ENCODE measurements at places on chromosomes 5 and 9.

DNA sequence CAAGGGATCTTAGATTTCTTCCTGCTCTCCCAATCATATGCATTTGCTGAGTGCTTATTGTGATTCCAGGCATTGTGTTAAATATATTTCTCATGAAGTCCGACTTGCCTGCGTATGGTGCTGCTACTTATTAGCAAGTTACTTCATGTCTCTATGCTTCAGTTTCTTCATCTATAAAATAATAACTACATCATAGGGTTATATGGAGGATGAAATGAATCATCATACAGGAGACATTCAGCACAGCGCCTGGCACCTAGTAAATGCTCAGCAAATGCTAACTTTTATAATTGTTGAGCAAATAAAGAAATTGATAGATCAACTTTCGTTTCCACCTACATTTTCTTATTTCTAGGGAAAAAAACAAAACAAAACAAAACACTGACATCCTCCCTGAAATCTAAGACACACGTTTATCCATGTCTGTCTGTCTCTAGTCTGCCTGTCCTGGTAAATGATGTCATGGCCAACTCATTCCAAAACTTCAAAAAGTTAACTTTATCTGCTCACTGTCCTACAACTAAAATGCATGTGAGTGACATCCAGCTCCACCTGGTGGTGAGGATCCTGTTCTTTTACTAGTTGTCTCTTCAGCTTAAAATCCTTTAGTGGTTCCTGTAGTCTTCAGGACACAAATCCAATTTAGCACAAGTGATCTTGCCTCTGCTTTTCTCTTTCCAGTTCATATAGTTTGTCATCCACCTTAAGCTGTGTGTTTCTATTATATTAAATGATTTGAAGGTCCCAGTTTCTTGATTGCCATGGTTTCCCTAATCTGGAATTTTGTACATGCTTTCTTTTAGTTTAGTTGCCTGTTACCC is 27.7 kb downstream of the PPP3R2 start:
- DNase-seq = no peak

DNA sequence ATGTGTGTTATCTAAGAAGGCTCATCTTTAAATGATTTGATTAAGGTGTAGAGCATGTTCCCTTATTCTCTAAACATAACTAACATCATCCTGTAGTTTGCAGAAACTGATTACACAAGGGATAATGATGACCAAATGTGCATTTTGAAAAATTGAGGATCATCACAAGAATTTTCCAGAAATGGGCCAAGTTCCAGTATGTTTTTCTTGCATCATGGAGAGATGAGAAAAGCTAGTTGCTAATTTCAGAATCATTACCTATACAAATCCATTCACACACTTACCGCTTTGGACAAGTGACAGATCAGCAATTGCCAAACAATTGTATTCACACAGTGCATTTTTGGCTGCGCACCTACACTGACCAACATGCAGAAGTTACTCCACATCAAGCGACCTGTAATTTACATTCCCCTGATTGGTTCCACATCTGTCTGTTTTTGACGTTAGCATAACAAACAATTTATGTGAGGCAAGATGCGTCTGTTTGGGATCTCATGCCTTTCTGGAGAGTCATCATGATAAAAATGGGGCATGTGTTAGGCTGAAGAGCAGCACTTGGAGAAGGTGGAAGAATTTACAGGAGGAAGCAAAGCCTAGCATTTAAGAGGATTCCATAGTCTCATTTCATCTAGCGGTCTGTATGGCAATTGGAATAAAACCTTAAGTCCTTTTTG is 2.8 kb upstream of the BNC2 start:
- DNase-seq = no peak

DNA sequence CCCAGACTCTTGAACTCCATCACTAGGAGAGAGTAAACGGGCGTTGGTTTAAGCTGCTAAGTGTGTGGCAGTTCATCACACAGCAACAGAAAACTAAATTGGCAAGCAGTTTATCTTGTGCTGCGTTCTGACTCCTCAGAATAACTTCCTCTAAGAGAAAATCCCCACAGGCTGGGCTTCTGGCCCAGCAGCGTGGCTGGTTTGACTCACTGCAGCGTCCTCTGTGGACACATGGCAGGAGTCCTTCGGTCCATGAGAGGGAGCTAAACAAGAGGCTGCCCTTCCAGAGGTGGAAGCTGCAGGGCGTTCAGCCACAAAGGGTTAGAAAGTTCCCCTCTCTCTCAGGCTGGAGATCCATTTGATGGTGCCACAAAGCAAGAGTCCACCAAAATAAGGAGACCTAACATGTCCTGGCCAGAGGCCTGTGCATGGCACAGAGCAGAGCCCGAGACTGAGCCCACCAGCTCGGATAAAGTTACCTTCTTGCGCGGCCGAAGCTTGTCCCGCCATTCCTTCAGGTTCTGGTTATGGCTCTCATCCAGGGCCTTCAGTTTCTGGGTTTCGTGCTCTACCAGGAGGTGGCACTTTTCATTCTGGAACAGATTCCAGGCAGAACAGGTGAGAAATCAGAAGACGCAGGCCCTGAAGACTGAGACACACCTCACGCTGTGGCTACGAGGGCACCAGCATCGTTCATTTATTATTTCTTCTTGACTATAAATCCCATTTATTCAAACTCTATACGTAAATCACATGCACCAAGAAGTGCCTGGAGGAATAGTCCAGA is 46.2 kb upstream of the FBXW11 start:
- DNase-seq = no peak

- no peak for DNase-seq
Measured at GRCh38 chr5:36181774-36182173, 29.9 kb downstream of the SKP2 start.

DNA sequence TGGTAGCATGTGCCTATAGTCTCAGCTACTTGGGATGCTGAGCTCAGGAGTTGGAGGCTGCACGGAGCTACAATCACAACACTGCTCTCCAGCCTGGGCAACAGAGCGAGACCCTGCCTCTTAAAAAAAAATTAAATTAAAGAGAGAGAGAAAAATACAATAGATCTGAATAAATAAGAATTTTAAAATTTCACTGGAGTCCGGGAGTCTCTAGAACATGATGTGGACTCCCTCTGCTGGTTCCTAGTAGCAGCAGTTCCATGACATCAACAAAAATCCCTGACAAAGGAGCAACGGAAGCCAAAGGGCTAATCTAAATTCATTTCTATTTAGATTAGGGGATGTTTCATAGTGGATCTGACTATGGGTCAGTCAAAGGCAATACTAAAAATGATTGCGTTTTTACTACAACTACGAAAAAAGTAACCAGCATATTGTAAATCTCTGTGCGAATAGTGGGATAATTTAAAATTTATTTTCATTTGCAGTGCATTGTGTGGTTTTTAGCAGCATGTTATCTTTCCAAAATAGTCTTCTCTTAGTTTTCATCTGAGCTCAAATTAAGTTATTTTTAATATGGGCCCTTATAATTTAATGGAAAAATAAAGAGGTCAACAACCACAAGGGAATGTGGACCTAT is 6.7 kb downstream of the INIP start:
- no peak for DNase-seq

DNA sequence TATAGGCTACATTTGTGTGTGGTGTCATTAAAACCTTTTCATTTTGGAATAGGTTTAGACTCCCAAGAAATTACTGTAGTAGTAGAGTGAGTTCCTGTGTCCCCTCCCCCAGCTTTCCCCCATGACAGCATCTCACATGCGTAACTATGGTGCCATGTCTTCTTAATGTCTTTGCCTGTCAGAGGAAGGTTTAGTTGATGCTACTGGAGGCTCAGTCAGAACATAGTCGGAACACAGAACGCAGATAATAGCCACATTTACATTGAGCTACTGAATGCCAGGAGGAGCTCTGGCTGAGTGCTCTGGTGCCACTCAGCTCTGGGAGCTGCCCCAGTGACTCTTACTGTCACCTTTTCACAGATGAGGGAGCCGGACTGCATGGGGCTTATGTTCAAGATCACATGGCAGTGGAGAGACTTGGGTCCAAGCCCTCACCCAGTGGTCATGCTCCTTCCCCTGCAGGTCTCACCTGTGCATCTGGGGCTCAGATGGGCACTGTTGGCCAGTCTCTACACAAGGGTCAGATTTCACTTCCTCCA is 223.6 kb downstream of the AOPEP start:
- no peak for DNase-seq

GRCh38 chr5:99771296-99771695 is 763.9 kb upstream of the FAM174A start:
- DNase-seq = no peak

DNA sequence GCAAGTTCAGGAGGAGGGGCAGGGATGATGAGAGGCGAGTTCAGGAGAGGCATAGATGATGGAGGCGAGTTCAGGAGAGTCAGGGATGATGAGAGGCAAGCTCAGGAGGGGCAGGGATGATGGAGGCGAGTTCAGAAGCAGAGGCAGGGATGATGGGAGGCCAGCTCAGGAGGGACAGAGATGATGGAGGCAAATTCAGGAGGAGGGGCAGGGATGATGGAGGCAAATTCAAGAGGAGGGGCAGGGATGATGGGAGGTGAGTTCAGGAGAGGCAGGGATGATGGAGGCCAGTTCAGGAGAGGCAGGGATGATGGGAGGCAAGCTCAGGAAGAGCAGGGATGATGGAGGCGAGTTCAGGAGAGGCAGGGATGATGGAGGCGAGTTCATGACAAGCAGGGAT is 17.8 kb upstream of the SPOCK1 start:
- DNase-seq = no peak

DNA sequence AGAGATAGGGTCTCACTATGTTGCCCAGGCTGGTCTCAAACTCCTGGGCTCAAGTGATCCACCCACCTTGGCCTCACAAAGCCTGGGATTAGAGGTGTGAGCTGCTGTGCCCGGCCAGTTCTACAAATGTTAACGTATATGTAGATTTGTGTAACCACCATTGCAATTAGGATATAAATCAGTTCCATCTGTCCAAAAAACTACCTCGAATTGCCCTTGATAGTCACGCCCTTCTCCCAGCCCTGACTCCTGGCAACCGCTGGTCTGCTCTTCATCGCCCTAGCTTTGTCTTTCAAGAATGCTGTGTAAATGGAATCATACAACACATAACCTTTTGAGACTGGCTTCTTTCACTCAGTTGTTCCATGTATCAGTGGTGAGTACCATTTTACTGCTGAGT is 46.1 kb upstream of the PPARGC1B start:
- DNase-seq = no peak

DNA sequence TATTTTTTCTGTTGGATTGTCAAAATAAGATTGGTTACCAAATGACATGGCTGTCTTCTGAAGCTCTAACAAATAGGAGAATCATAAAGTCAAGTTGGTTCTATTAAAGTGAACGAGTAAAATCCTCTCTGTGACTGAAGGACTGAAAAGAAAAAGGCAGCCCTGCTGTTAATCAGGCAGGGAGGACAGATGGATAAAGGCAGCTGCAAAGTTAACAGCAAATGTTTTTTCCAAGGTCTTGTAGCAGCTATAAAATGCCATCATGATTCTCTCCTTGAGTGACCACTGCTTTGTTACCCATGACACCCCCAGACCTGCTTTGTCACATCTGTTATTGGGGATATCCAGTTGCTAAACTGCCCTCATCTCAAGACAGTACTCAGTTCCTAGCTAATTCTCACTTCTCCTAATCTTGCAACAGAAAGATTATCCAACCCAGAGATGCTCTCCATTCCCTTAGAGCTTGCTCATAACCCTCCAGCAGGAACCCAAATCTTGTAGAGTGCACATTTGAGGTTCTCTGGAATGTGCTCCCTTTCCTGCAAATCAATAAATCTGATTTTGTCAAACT is 89.7 kb upstream of the PARP8 start:
- DNase-seq = no peak

DNA sequence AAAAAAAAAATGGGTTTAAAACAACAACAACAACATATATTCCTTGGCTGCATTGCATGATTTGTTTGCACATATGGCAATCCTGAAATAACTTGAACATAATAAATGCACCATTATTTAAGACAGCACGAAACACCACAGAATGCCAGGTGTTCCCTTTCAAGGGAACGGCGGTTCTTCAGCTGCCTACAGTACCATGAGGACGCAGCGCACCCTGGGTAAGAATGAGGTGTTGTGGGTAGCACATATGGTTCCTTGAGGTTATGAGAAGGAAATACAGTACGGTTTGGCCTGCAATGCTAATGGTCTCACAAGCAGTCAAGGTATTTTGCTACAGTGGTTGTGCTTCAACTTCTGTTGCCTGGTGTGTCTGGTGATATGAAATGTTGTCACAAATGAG is 174.8 kb downstream of the SLC12A2 start:
- no peak for DNase-seq

GRCh38 chr5:41346609-41347008 is 133.3 kb upstream of the C6 start:
- DNase-seq = no peak

All from NCI-H1417 treated with DMSO at 0.1 percent for 48 hours (cell line).